Activated naive CD4-positive, alpha-beta T cell treated with Interleukin-2 at 50 U/mL for 16 hours (primary cell): ENCODE measurements at places on chromosomes 5 and 9.

DNA sequence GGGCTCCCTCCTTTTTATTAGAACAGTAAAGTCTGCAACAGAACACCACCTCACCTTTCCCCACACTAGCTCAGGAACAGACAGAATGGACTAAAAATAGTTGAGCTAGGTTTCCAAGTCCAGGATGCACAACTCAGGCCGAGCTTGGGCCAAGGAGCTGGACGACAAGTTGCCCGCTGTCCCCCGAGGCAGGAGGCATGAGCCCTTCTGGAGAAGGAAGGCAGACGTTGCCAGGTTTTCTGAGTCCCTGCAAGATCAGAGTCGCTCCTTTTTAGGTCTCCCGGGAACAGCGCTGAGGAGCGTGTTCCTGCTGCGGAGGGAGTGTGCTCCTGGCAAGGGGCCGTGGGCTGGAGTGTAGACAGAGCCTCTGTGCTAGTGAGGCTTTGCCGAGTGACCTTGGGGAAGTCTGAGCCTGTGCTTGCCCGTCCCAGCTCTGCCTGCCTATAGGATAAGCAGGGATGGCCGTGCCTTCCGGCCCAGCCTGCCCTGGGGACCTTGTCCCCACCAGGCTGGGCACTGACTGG is 121.6 kb downstream of the WNK2 start:
- DNase-seq = no peak

- no peak for DNase-seq
These were observed 171.1 kb downstream of the ENC1 start for GRCh38 chr5:74469234-74469994.

GRCh38 chr5:44266882-44267576 is 122.2 kb downstream of the FGF10 start:
- no peak for DNase-seq

GRCh38 chr5:16807547-16807864 is 128.6 kb downstream of the MYO10 start:
- DNase-seq = no peak

- no peak for DNase-seq
These were observed 44.7 kb downstream of the PRRT1B start for GRCh38 chr9:131589993-131590392.

GRCh38 chr5:71482132-71482531 is 26.7 kb downstream of the BDP1 start:
- no peak for DNase-seq

DNA sequence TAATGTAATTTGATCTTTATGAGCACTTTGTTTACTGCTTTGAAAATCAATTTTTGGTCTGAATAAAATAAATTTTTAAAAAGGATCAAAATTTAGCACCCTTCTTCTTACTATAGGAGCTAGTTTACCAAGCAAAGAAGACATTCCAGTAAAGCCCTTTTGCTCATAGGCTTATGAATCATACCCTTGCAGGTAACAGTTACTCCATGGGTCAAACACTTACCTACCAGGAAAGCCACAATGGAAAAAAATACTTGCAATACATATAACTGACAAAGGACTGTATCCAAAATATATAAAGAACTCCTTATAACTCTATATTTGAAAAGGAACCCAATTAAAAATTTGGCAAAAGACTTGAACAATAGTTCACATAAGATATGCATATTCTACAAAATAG is 66.6 kb downstream of the SHOC1 start:
- DNase-seq = no peak

- DNase-seq = no peak
These were observed 269.6 kb downstream of the ARL15 start for GRCh38 chr5:54040804-54041203.

DNA sequence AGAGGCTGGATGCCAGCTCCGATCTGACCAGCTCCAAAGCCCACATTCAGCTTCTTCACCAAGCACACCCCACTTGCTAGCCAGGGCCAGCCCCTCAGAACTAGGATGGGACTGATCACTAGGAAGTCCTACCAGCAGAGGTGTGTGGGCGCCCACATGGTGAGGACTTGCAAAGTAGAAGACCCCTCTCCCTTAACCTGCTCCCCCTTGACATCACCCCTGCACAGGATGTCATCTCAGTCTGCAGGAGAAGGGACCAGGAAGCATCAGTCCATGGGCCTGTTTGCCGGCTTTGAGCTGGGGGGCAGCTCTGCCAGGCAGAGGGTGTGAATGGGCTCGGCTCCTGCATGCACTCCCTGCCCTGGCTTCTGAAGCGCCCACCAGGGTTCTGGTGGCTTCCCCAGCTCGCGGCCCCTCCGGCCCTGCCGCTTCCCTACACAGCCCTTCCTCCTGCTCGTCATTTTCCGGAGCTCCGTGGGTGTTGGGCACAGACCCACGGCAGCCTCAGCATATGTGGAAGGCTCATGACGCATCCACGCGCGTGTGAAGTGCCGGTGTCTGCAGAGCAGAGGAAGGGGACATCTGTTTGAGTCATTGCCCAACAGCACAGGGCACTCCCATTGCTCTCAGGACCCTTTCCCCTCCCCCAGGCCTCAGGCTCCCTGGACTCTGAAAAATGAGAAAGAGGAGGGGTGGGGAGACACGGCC is 3.7 kb upstream of the FAM78A start:
- no peak for DNase-seq

GRCh38 chr5:79756076-79756475 is 66.4 kb downstream of the CMYA5 start:
- no peak for DNase-seq

DNA sequence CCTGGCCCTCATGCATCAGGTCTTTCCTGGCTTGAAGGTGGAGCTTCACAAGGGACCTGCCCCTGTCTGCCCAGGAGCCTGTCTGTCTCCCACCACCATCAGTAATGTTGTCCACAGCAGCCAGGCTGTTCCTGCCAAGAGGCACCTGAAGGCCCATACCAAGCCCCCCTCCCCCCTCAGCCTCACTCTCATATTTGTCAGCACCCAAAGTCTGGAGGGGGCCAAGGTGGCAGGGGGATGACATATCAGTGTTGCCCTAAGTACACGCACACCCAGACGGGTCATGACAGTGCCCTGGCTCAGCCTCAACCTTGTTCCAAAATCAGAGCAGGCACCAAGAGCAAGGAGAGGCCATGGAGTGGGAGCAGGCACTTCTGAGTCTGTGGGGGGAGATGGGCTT is 27.2 kb upstream of the CYLC2 start:
- DNase-seq = no peak

DNA sequence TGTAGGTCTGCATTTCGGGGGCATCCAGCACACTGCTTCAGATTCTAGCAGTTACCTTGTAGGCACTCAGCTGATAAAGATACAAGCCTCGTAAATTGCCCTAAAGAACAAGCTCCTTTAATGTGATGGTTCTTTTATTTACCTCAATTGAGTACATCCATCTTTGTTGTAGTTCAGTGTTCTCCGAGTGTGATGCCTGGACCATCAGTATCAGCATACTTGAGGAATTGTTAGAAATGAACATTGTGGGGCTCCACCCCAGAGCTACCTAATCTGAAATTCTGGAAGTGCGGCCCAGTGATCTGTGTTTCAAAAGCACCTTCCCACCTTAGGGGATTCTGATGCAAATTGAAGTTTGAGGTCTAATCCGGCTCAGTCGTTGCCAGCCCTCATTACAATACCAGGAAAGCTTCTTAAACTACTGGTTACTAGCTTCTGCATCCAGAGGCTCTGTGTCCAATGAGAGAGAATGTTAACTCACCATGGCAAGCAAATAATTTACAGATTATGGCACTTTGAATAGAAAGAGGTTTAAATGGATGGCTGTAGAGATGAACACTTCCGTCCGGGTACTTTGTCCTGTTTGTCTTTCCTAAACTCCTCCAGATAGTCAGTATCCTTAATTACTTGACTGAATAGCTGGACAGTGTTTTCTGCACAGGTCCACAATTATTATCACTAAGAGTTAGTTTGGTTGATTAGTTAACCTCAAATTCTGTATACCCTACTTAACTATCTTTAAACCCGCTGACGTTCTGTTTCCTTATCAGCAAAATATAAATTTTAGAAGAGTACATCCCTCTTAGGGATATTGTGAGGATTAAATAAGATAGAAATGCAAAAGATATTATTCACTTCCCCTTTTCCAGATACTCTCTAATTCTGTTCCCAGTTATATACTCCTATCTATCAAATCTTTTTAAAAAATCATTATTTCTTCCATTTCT is 47.9 kb downstream of the RAI14 start:
- DNase-seq = no peak

DNA sequence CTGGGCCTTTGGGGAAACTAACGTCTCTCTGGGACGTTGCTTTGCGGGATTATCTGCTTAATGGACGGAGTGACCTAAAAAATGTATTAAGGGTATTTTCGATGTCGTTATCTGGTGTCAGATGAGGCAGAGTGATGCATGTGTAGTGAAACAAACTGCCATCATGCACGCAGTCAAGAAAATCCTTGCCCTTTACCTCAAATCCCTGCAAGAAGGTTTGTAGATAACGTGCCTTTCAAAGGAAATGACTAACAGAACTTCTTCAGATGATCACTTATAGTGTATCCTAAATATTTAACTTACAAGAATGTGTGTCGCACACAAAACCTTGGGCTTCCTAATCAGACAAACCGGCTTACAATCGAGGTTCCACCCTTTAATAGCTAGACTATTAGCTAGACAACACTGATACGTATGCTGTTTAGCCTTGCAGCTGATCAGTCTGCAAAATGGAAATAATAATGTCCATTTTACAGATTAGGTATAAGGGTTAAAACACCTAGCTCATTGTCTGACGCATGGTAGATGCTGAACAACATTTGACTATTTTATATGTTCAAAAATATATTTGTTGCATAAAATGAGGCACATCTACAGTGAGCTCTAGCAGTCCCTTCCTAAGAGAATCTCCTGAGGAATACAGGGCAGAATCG is 541 bp upstream of the TBCA start:
- DNase-seq = no peak

GRCh38 chr5:125894383-125894782 is 528.8 kb upstream of the GRAMD2B start:
- DNase-seq = no peak

- no peak for DNase-seq
These were observed 27.7 kb downstream of the PTCD2 start for GRCh38 chr5:72347801-72348308.

- no peak for DNase-seq
These were observed 114.4 kb downstream of the PBX3 start for GRCh38 chr9:125861405-125862058.

GRCh38 chr5:170246126-170246870 is 13.5 kb downstream of the C5orf58 start:
- no peak for DNase-seq

DNA sequence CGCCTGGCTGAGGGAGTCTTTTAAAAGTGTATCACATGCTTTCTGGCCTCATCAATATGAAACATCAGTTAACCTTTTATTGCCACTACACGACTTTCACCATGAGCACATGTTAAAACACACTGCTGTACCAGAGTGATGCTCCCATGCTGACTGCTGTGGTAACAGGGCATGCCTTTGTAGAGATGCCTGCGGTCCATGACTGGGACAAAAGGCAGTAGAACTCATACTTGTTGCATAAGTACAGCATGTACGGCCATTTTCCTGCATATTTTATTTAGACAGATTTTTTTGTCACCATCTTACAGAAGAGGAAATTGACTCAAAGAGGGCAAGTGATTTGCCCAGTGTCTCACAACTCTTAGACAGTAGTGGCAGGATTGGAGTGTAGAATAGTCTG is 105.7 kb upstream of the ADAMTSL1 start:
- DNase-seq = no peak

DNA sequence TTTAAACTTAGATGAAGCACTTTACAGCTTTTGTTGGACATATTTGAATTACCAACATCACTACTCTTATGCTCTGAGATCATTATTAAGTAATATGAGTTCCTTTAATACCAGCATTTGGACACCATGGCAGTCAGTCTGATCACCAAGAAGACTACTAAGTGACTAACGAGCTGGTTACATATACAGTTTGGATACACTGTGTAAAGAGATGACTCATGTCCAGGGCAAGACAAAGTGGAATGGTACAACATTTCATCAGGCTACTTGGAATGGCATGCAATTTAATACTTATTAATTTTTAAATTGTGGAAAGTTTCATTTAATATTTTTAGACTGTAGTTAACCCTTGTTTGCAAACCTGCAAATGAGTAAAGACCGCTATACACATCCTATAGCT is 237.4 kb upstream of the PRDM9 start:
- no peak for DNase-seq

DNA sequence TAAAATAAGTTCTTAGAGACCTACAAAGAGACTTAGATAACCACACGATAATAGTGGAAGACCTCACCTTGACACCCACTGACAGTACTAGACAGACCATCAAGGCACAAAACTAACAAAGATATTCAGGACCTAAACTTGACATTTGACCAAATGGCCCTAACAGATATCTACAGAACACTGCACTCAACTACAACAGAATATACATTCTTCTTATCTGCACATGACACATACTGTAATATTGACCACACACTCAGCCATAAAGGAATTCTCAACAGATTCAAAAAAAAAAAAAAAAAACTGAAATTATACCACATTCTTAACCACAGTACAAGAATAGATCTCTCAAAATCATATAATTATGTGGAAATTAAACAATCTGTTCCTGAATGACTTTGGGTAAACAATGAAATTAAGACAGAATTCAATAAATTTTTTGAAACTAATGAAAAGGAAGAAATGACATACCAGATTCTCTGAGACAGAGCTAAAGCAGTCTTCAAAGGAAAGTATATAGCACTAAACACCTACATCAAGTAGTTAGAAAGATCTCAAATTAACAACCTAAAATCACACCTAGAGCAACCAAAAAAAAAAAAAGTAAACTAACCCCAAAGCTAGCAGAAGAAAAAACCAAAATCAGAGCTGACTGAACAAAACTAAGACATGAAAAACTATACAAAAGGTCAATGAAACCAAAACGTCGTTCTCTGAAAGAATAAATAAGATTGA is 362.3 kb upstream of the POU5F2 start:
- no peak for DNase-seq

- no peak for DNase-seq
These were observed 9.8 kb upstream of the CPEB4 start for GRCh38 chr5:173878224-173878967.

- no peak for DNase-seq
These were observed 37.6 kb downstream of the DUSP1 start for GRCh38 chr5:172733131-172733973.

- DNase-seq = no peak
These were observed 120.7 kb downstream of the PAPPA start for GRCh38 chr9:116274293-116274692.

GRCh38 chr9:16211946-16212345 is 658.5 kb downstream of the BNC2 start:
- DNase-seq = no peak

DNA sequence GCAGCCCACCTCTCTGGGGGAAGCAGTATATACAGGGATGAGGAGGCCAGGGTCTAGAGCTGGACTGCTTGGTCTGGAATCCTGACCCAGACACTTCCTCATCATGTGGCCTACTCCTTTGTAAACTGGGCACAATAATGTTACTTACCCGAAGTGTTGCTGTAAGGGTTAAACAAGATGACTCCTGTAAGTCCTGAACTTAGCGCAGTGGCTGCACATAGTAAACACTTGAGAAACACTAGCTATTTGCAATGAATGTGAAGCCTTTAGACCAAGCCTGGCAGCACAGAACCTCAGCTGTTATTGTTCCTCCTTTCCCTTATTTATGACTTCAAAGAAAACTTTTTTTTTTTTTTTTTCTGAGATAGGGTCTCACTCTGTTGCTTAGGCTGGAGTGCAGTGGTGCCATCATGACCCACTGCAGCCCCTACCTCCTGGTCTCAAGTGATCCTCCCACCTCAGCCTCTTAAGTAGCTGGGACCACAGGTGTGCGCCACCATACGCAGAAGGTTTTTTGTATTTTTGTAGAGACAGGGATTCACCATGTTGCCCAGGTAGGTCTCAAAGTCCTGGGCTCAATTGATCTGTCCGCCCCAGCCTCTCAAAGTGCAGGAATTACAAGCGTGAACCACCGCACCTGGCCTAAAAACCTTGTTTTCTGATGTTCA is 96.2 kb upstream of the IL6ST start:
- no peak for DNase-seq
